A172 (cell line): ENCODE measurements at places on chromosomes 4 and X.
A peak's percentile ranks its signal among the peaks of the same experiment; 100 is the strongest.

GRCh38 chr4:6453688-6453990 lies 18.8 kb downstream of the PPP2R2C start:
- DNase-seq = no peak

GRCh38 chr4:8653326-8654000 lies 60.9 kb downstream of the CPZ start:
- no peak for DNase-seq

DNA sequence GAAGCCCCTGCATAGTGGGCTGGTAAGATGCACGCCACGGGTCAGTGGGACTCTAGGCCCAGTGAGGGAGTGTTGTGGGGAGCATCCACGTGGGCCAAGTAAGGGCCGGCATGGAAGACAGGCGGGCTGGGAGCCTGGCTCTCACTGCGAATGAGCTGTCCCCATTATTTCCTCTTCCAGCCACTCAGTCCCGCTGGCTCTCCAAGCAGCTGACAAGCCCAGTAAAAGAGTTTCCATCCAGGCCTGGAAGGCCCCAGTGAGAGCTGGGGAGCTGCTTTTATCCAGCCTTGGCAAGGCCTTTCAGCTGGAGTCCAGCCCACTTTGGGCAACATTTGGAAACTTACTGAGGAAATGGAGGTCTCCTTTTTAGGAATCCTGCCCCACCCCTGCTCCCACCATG lies 24.9 kb downstream of the APLN start:
- no peak for DNase-seq

- DNase-seq = no peak
Measured at GRCh38 chrX:63354484-63354883, 3.4 kb upstream of the SPIN4 start.

DNA sequence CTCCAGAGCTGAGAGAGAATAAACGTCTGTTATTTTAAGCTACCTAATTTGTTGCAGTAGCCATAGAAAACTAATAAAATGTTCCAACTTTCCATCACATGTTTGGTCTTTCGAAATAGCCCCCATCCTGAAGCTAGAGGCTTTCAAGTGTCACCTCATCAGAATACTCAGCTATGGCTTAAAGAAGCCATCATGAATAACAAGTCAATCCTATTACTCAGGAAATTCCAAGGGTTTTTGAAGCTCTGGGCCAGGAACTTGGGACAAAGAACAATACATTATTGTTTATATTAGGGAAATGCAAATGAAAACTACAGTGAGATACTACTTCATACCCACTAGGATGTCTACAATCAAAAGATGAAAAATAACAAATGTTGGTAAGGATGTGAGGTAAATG lies 42.2 kb downstream of the TBCK start:
- no peak for DNase-seq

DNA sequence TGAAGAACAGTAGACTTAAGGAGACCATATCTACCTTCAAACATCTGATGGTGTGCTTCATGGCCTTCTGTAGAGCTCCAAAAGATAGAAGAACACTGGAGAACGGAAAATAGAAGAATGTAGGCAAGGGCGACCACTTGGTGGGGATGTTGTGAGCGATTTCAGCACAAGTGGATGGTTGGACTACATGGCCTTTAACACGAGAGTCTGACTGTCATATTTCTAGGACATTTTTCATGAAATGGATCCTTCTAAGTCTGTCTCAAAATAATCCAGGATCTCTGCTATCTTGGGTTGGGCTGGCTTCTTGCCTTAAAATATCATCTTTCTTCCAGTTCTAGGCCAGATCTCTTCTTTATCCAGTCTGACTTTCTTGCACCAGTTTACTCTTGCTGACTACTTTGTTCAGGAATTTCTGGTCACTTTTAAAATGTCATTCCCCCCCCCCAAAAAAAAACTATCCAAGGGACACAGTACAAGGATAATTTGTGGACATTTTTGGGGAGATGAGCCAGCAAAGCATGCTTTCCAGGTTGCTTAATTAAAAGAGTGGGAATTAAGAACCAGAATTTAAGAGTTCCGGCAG lies 1.2 kb upstream of the MID1IP1 start:
- peak; percentile 4 for DNase-seq

DNA sequence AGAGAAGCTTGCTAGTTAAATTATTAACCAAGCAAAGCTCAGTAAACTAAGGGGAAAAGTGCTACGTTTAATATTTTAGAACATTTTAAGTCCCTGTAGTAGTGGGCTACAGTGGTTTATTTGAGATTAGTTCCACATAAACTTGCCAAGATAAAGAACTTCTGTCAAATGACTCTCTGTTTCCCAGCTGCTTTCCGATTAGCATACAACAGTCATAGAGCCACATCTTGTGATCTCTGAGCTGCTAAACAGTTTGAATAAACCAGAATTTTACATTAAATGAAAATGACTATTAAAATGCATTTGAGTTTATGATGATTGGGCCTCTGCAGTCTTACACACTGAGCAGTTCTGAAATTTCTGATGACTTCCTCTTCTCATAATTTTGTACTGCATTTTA lies 568.5 kb downstream of the IQCM start:
- DNase-seq = no peak

DNA sequence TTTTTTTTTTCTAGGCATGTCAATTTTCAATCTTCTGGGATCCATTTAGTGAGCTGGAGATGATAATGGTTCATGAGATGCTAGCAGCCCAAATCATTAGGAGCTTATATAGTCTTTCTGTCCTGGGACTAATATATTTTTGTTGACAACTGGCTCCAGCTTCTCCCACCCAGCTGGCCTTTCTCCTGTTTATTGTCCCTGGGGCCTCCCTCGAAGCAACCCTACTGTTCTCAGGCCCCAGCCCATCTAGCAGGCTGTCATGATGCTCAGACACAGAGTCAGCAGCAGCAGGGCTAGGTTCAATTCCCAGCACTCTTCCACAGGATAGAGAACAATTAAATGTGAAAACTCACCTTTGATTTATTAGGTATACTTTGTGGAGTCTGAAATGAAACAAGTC lies 127.6 kb upstream of the MID1 start:
- no peak for DNase-seq

DNA sequence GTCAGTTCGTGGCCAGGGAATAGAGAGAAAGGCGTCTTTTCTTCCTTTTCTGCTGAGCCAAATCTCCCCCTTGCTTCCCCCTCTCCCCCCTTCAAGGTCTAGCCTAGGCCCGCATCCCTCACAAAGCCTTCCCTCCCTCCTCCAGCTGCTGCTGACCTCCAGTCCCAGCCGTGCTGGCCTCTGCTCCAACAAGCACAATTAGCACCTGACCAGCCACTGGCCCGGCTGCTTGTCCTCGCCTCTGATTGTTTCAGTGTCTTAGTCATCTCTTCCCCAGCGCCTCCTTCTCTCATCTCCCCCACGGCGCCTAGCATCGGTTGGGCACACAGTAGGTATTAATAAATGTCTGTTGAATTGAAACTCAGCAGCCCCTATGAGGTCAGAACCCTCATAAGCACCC lies 4.2 kb downstream of the ELF4 start:
- DNase-seq = no peak

DNA sequence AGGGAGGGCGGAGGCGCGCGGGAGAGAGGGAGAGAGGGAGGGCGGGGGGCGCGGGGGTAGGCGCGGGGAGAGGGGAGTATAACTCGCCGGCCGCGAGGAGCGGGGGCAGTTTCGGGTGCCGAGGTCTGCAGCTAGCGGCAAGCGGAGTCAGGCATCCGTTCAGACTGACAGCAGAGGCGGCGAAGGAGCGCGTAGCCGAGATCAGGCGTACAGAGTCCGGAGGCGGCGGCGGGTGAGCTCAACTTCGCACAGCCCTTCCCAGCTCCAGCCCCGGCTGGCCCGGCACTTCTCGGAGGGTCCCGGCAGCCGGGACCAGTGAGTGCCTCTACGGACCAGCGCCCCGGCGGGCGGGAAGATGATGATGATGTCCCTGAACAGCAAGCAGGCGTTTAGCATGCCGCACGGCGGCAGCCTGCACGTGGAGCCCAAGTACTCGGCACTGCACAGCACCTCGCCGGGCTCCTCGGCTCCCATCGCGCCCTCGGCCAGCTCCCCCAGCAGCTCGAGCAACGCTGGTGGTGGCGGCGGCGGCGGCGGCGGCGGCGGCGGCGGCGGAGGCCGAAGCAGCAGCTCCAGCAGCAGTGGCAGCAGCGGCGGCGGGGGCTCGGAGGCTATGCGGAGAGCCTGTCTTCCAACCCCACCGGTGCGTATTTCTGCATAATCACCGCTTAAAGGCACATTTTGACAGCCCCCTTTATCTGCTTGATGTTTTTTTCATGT lies at the start of gene POU4F2:
Gene POU4F2, plus strand, starts transcription at position 108 of the 720 bp plus-strand sequence. Its CDS starts 248 bp downstream, at position 356.
- no peak for DNase-seq

GRCh38 chr4:54730581-54730980 lies 72.8 kb downstream of the KIT start:
- DNase-seq = no peak

DNA sequence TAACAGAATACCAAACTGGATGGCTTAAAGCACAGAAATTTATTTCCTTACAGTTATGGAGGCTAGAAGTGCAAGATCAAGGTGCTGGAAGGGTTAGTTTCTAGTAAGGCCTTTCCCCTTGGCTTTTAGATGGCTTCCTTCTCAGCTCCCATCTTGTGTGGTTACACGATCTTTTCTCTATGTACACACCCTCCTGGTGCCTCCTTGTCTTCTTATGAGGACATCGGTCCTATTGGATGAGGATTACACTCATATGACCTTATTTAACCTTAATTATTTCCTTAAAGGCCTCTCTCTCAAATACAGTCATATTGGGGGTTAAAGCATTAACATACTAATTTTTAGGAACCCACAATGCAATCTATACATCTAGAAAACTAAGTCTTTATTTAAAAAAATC lies 787.9 kb upstream of the GALNTL6 start:
- no peak for DNase-seq

- no peak for DNase-seq
Measured at GRCh38 chr4:57854748-57855147, 744.6 kb upstream of the IGFBP7 start.

DNA sequence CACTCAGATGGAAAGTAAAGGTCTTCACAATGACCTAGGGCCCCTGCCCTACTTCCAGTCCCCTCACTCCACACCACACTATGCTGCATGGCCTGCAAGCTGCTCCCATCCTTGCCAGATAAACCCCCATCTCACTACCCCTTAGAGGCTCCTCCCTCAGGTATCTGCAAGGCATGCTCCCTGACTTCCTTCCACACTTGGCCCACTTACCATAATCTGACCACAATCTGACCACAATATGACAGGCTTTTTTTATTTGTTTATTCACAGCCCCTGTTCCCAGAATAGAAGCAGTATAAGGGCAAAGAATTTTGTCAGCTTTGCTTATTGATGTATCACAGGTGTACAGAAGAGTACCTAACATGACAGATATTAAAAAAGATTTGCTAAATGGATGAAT lies 124.7 kb downstream of the CAMK2D start:
- peak; percentile 68 for DNase-seq

GRCh38 chr4:129526812-129527211 lies 430.9 kb downstream of the C4orf33 start:
- DNase-seq = peak; percentile 9

DNA sequence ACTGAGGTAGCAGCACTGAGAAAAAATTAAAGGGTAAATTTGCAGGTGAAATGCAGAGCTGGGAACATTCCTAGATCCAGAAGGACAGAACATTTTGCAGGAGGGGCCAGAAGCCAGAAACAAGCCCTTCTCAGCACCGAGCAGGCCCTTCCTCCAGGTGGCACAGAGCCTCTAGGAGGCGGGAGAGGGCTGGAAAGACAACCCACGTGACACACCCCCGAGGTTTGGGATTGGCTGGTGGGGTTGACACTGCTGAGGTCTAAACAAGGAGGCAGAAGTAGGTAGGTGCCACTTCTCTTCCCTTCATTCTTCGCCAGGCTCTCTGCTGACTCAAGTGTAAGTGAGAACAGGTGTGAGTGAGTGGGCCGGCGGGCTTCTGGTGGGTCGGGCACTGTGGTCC lies at the start of gene PAGE4:
Gene PAGE4, plus strand, starts transcription at position 288 of the 400 bp plus-strand sequence. CDS start 1,126 bp downstream, outside the sequence.
- no peak for DNase-seq

- peak; percentile 45 for DNase-seq
Measured at GRCh38 chrX:37905436-37906147, 58.2 kb upstream of the DYNLT3 start.

DNA sequence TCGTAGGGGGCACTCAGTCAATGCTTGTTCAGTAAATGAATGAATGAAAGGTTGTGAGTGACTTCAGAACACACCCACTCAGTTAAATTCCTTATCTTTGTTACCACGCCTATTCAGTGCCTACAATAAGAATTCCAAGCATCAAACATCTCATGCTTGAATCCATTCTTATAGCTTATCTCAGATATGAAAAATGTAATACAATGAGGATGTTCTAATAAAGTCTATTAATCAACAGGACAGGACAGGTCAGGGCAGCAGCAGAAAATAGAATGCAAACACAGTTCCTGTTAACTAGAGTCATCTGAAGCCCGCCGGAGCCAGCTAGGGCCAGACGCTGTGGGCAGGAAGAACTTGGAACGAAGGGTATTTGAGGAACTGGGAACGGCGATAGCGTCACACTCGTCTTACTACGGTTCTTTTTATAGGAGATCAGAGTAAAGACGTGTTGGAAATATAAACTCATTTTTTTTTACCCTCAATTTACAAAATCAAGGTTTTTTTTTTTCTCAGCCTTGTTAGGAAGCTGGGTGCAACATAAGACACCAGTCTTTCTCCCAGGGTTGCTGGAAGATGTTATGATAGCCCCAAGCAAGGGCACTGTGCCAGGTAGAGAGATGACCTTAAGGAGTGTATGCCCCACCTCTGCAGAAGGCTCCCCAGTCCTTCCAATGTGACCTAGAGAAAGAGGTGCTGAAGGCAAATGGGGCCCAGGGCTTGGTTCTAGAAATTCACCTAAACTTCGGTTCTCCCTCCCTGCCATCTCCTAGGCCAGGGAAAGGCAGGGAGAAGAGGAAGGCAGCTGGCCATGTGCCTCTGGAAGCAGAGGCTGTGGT lies 48.3 kb downstream of the SEL1L3 start:
- DNase-seq = peak; percentile 69

DNA sequence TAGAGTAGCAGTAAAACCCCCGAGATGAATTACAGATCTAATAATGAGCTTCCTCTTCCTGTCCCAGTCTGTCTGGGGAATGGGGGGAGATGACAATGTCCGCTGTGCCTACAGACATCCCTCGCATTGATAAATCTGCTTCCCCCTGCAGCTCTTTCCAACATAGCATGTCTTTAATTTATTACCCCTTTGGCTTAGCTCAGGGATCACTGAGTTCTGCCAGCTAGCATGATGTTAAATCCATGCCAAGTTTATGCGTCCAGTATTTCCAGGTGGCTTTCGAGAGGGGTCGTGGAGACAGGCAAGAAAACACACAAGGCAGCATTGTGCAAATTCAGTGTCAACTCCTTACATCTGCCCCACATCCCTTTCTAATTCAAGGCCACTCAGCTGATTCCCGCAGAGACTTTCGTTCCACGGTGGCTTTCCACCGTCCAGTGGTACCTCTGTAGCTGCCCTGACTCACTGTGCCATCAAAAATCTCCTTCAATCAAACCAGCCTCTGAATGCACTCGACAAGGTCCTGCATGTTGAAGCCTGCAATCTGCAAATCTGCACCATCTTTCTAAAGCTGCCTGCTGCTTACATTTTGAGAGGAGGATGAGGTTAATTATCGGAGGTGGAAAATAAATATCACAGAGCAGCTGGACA lies 75.1 kb downstream of the MXRA5 start:
- peak; percentile 30 for DNase-seq

- DNase-seq = no peak
Measured at GRCh38 chr4:112693507-112693906, 56.6 kb downstream of the LARP7 start.
